Sigmoid colon (tissue), 7 donors: ENCODE measurements at places on chromosomes 7 and 10. TPM values are rescaled to one million over a fixed set of nuclear protein-coding genes. Genes with fewer than 3 reads are reported as not detected.

The IQUB gene
- not detected for polyA plus RNA-seq

The CPN1 gene
- polyA plus RNA-seq: not detected

The PTPN12 gene
- 28.2 TPM for polyA plus RNA-seq

The TRIL gene
- polyA plus RNA-seq: not detected

The OPN4 gene
- not detected for polyA plus RNA-seq

The NCF1 gene
- 10.9 TPM for polyA plus RNA-seq
